ENCODE measurements at places on chromosomes 6 and 20.

GRCh38 chr20:37947943-37948342 lies 45.0 kb downstream of the VSTM2L start:
- DNase-seq: no peak

GRCh38 chr6:34466242-34467185 lies 638 bp downstream of the PACSIN1 start:
- DNase-seq: no peak

DNA sequence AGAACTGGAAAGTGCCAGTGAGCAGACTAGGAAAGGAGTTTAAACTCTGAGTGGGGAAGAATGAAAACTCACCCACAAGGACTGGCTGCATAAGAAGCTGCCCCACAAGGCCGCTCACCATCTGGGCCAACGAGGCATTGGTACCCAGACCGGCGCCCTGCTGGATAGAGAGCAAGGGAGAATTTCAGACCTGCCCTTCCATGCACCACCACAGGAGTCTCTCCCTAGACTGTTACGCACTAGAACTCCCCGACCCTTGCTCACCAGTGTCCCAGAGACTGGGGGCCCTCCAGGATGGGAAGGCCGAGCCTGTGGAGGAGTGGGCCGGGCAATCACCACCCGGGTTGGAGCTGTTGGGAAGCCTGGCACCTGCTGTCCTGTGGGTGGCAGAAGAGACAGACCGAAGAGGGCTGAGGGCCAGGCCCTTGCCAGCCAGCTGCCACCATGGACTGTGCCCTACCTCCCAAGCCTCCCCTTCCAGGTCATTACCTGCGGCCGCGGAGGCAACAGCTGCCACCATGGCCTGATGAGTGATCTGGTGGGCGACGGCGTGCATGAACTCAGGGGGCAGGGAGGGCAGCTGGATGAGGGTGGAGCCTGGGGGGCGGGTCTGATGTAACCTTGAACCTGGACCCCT lies 8.5 kb downstream of the BAG6 start:
- no peak for DNase-seq

- no peak for DNase-seq
These were observed 63.1 kb downstream of the PSMG4 start for GRCh38 chr6:3321875-3322274.

DNA sequence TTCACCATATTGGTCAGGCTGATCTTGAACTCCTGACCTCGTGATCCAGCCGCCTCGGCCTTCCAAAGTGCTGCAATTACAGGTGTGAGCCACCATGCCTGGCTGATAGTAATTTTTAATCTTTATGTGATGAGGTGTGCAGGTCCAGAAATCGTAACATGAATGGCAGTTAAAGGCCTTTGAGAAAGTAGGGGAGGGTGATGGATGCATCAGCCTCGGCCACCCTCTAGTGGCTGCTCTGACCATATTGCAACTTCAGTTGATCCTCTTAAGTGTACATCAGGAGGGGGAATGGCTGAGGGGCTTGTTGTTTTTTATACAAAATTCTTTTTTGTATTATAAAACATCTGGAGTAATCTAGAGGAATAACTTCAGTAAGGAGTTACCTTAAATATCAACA lies 193.0 kb downstream of the ZFAND3 start:
- DNase-seq: peak; percentile 65

GRCh38 chr6:105757512-105758200 lies 328.5 kb upstream of the PRDM1 start:
- no peak for DNase-seq

- no peak for DNase-seq
These were observed 650.6 kb upstream of the ARID1B start for GRCh38 chr6:156126535-156126934.

GRCh38 chr6:112123982-112124381 lies 36.6 kb downstream of the FAM229B start:
- no peak for DNase-seq

DNA sequence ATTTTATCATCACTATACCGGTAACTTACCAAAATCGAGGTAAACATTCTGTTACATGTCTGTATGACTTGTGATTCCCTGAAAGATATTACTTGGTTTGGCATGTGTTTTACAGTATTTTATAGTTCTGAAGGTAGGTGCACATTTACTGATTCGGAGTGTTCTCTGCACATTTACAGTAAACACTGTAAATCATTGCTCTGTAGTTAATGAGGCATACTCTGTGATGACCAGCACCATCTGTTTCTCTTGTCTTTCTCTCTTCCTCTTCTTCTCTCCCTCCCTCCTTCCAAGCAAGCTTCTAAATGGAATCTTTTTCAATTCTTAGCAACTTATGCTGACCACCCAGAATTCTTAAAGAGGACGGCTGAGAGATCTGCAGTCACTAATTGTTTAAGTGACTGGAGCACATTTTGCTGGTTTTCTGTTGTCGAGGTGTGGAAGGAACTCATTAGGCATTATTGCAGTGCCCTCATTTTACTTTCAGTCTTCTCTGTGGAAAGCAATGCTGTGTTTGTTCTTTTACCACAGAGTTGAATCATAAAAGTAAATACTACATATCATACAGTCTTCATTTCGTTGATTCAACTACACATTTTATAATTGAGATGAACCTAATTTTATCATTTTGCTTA lies 126.5 kb downstream of the UTRN start:
- peak; percentile 45 for DNase-seq
